Sciatic nerve (tissue), 2 donors: ENCODE measurements at places on chromosomes 11 and 22. TPM values are rescaled to one million over a fixed set of nuclear protein-coding genes. Genes with fewer than 3 reads are reported as not detected.
A peak's percentile ranks its signal among the peaks of the same experiment; 100 is the strongest.

- DNase-seq, result no peak
These were observed 20.4 kb downstream of the C22orf23 start for GRCh38 chr22:37932821-37933578.

GRCh38 chr11:116217006-116217405 lies 555.8 kb downstream of the BUD13 start:
- no peak for DNase-seq

GRCh38 chr11:117658809-117659208 lies 138.2 kb downstream of the DSCAML1 start:
- no peak for DNase-seq

GRCh38 chr11:11786234-11786633 lies 55.5 kb upstream of the USP47 start:
- no peak for DNase-seq

DNA sequence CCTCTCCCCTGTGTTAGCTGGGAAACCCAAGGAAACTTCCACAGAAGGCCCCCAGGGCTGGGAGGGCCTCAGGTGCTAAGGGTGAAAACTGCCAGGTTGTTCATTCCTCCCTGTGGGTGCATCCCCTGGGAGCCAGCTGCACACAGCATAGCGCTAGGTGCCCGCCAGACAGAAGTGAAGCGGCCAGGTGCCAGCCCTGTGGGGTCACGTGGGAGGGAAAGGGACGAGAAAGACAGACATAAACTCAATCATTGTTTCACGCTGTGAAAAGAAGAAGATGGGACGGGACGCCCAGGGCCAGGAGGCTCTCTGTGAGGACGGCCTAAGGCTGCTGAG lies 31.6 kb upstream of the HMOX1 start:
- no peak for DNase-seq

DNA sequence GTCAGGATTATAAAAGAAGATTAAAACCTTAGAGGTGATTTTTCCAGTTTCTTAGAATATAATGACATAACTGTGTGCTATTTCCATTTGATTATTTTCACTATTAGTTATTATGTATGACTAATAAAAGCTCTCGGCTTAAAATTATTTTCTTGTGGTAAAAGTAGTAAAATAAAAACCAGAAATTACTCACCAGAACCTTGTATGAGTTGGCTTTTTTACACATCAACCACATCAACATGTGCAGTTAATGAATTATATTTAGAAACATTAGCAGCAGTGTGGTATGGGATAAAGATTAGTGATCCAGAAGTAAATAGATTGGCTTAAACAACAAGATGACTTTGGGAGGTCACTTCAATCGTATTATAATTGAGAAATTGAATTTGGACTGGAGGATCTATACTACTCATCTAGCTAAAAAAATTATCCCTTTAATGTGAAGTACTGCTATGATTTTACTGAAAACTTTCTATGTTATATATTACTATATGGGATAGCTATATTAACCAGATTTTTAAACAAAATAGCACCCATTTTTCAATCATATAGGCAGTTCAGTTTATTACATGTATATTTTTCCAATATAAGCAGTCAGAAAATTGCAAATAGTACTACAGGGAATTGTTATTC lies 2.8 kb upstream of the BCO2 start:
- no peak for DNase-seq

DNA sequence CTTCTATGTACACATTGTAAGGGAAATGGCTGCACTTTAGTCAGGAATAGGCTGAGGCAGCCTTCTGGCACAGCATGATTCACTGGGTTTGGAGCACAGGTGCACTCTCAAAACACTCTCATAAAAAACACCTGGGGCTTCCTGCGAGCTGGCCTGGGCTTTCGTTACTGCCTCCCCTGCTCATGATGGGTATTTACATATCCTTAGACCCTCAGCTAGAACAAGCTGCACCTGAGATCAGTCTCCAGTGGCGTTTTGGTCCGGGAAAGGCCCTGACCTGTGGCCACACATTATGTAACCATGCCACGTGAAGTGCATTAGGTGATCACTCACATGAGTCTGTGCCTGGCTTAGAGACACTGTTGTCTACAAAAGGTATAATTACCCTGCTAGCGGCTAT lies 321.7 kb downstream of the TMEM135 start:
- DNase-seq, result no peak

GRCh38 chr22:20563941-20564371 lies 56.5 kb downstream of the MED15 start:
- no peak for DNase-seq

- DNase-seq, result no peak
These were observed 69.9 kb downstream of the BCR start for GRCh38 chr22:23250056-23250784.

GRCh38 chr11:67054836-67055523 lies 1.7 kb upstream of the RHOD start:
- no peak for DNase-seq

DNA sequence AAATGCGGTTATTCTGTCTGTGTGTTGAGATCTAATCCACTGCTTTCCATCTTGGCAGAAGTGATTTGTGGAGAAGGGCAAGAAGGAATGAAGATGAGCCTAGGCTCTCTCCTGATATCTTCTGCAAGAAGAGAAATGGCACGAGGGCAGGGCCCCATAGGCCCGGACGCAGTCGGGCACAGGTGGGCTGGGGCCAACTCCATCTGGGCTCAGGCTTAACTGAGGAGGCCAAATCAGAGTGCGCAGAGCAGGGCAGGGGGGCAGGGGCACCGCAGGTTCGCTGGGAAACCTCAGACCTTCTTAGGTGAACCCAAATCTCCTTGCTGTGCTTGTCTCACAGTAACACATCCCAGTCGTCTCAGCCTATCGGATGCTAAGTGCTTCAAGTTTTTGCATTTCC lies 32.8 kb upstream of the BID start:
- no peak for DNase-seq

GRCh38 chr11:3003396-3004231 lies 11.5 kb upstream of the NAP1L4 start:
- DNase-seq, result peak; percentile 39

DNA sequence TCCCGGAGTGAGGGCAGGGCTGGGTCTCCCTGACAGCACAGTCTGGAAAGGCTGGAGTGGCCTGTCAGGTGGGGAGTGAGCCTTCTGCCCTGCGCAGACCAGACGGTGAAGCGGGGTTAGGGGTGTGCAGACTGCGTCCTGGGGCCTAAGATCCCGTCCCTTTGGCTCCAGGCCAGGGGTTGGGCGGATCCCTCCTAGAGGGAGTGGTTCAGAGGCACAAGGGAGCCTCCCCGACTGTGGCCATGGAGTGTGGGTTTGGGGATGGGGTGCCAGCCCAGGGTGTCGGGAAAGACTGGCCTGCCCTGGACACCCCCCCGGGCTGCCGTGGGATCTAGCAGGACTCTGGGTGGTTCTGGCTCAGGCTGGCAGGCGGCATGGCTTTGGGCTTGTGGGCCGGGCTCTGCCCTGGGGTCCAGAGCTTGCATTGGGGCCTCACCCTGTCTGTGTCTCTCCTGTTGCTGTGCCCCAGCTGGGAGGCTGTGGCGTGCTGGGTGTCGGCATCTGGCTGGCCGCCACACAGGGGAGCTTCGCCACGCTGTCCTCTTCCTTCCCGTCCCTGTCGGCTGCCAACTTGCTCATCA lies 19.5 kb downstream of the TSPAN4 start:
- DNase-seq, result no peak

DNA sequence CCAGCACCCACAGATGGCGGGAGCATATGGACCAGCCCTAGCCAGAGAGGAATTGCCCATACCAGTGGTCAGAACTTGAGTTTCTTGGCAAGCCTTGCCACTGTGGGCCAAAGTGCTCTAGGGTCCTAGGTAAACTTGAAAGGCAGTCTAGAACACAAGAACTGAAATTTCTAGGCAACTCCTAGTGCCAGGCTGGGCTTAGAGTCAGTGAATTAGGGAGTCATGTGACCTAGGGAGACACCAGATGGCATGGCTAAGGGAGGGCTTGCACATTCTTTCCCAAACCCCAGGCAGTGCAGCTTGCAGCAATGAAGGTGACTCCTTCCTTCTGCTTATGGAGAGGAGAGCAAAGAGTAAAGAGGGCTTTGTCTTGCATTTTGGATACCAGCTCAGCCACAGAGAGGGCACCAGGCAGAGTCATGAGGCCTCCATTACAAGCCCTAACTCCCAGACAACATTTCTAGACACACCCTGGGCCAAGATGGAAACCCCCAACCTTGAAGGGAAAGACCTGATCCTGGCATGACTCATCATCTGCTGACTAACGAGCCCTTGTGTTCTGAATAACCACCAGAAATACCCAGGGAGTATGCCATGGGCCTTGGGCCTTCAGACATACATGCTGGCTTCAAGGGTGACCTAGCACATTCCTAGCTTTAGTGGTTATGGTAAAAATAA lies 19.2 kb upstream of the OR56A3 start:
- DNase-seq, result no peak

DNA sequence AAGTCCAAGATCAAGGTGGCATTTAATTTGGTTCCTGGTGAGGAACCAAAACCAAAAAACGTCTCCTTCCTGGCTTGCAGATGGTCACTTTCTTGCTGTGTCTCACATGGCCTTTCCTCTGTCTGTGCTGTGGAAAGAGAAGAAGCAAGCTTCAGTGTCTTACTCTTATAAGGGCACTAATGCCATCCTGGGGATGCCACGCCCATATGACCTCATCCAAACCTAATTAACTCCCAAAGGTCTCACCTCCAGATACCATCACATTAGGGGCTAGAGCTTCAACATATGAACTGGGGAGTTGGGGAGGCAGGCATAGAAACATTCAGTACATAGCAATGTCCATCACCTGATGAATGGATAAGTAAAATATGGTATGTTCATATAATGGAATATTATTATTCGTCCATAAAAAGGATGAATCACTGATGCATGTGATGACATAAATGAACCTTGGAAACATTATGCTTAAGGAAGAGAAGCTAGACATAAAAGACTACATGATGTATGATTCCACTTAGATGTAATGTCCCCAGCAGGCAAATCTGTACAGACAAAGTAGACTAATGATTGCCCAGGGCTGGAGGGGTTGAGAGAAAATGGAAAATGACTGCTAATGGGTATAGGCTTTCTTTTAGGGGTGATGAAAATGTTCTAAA lies 78.6 kb upstream of the B3GNT6 start:
- DNase-seq, result no peak

GRCh38 chr11:32935462-32936029 lies 42.9 kb downstream of the QSER1 start:
- DNase-seq, result no peak

DNA sequence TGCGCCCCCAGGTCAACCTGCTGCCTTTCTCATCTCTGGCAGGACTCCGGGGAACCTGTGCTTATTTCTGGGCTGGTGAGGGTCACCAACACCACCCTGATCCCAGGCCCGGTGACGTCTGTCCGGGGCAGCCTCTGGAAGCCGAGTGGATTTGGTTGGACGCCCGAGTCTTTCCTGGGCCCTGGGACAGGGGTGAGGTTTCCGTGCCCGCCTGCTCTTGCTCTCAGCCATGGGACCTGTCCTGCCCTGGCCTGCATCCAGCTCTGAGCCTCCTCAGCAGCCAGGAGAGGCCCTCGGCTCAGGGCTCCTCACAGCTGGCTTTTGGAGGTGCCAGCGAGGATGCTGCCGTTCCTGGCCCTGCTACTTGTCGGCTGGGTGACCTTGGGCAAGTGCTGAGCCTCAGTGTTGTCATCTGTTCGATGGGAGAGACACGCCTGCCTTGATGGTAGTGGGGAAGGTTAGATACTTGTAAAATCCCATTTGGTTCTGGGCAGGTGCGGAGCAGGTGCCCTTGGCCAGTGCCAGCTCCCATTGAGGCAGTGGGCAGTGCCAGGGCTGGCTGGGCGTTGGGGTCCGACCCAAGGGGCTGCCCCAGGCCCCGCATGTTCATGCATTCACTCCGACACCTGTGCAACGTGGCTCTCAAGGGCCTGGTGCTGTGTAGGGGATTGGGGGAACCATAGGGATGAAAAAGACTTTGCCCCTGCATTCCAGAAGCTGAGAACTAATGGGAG lies 58.9 kb upstream of the THY1 start:
- DNase-seq, result no peak

DNA sequence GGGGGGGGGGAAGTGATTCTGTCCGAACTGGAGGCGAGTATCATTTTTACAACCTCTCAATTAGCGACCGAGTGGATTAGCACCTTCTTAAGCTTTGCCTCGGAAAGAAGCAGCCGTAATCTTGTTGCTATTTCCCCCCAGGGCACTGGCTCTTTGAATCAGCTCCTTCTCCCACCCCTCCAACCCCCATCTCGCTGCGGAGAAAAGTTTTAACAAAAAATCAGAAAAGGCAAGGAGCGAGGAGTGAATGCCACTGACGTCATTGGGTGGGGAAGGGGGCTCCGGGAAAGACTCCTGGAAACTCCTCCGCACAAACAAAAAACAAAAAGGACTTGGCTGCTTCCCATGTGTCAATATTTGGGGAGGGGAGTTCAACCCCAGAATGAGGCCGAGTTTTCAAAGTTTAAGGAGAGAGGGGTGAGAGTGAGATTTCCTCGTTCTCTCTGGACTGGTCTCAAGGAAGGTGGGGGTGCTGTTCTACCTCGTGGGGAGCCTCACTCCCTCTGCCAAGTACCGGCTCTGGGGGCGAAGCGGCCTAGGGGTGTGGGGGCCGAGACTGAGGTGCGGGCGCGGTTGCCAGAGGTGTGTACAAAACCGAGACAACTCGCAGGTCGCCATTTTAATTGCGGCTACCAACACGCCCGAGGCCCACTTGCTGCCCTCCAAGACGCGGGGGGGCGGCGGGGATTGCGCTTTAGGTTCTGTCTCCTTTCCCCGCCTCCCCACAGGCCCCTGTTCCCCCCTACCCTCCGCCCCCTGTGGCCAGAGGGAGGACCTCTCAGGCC lies 2.5 kb upstream of the PAX6 start:
- no peak for DNase-seq

DNA sequence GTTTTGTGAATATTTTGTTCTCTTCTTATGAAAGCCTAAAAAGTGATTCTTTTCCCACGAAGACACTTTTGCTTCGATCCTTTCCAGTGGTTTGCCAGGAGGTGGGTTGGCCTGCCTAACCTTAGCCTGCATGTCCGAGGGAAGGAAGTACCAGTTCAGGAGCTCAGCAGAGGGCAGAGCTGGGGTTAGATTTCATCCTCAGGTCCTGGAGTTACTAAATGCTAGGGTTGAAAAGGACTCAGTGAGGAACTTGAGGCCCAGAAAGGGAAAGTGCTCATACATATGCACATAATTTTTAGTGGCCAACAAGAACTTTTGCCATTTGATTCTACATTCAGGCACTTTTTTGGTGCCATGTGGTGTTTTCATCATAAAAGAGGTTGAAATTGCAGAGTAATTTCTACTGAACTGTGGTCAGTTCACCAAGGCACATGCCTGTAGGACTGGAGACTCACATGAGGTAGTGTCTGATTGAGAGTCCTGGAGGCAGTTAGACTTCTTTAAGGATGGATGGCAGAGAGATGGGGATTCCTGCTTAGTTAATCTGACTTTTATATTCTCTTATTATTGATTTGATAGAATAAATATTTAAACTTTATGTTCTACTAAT lies 36.7 kb downstream of the NCAM1 start:
- DNase-seq, result no peak

- DNase-seq, result peak; percentile 34
These were observed 96.4 kb upstream of the B3GAT1 start for GRCh38 chr11:134508219-134508990.

GRCh38 chr11:81907996-81908395 lies 825.7 kb downstream of the FAM181B start:
- DNase-seq, result no peak

The CRYBA4 gene
- not detected for total RNA-seq

The ARHGAP8 gene
- total RNA-seq, result 17.3 TPM

The HPX gene
- total RNA-seq, result 2.8 TPM

The MMP8 gene
- total RNA-seq, result 2.3 TPM

The KRTAP5-2 gene
- total RNA-seq, result not detected

The SNX32 gene
- total RNA-seq, result 2.6 TPM

The ANGPTL5 gene
- 1.4 TPM for total RNA-seq
